ENCODE measurements at places on chromosomes 2 and 18. TPM values are rescaled to one million over a fixed set of nuclear protein-coding genes. Genes with fewer than 3 reads are reported as not detected.

WIPF1 gene
- 170 TPM for total RNA-seq

ICOS gene
- total RNA-seq: 190 TPM

USP14 gene
- 90.8 TPM for total RNA-seq

NEB gene
- total RNA-seq: 0.14 TPM

SCN3A gene
- not detected for total RNA-seq

TXNDC2 gene
- total RNA-seq: not detected

MAB21L4 gene
- total RNA-seq: not detected

SNTG2 gene
- total RNA-seq: 0.94 TPM

RRM2 gene
- 528 TPM for total RNA-seq

FABP1 gene
- not detected for total RNA-seq

RAB6C gene
- total RNA-seq: not detected

SOX11 gene
- total RNA-seq: not detected

SLC9A4 gene
- total RNA-seq: not detected

CDH7 gene
- total RNA-seq: not detected

CHN1 gene
- total RNA-seq: 6.2 TPM

CTLA4 gene
- 245 TPM for total RNA-seq

COL6A3 gene
- total RNA-seq: 29.7 TPM

ELP2 gene
- total RNA-seq: 84.4 TPM

FER1L5 gene
- not detected for total RNA-seq

SESTD1 gene
- total RNA-seq: 13.1 TPM

ABCG8 gene
- total RNA-seq: not detected

SOWAHC gene
- 1.0 TPM for total RNA-seq

SLC25A12 gene
- 17.0 TPM for total RNA-seq

REEP1 gene
- 0.15 TPM for total RNA-seq

NT5DC4 gene
- not detected for total RNA-seq

CEBPZOS gene
- 33.2 TPM for total RNA-seq

GALNT14 gene
- 0.44 TPM for total RNA-seq

PRKAG3 gene
- total RNA-seq: not detected

KYNU gene
- not detected for total RNA-seq

TET3 gene
- total RNA-seq: 11.8 TPM

PROKR1 gene
- not detected for total RNA-seq

TM4SF20 gene
- total RNA-seq: not detected

SERPINB12 gene
- not detected for total RNA-seq

B3GNT7 gene
- total RNA-seq: not detected

SERPINB7 gene
- not detected for total RNA-seq

IKZF2 gene
- total RNA-seq: 8.1 TPM

SPEG gene
- 1.7 TPM for total RNA-seq

SEPTIN10 gene
- total RNA-seq: 8.4 TPM

CIDEA gene
- not detected for total RNA-seq

IL36B gene
- not detected for total RNA-seq

CACNB4 gene
- 0.48 TPM for total RNA-seq

KATNAL2 gene
- total RNA-seq: 0.69 TPM

KCNE4 gene
- total RNA-seq: not detected

UBXN2A gene
- total RNA-seq: 11.8 TPM

PAX8 gene
- total RNA-seq: 4.1 TPM

FAM136A gene
- 49.8 TPM for total RNA-seq

LIMS4 gene
- 3.1 TPM for total RNA-seq

GCG gene
- not detected for total RNA-seq

DSG1 gene
- not detected for total RNA-seq

GKN1 gene
- total RNA-seq: not detected
